M059J (cell line): ENCODE measurements at places on chromosomes 1 and 21. TPM values are rescaled to one million over a fixed set of nuclear protein-coding genes. Genes with fewer than 3 reads are reported as not detected.

- DNase-seq, result no peak
These were observed 50.1 kb upstream of the RHOU start for GRCh38 chr1:228685081-228685660.

- no peak for DNase-seq
These were observed 40.1 kb downstream of the ZNF281 start for GRCh38 chr1:200369706-200370105.

GRCh38 chr1:6868660-6869380 lies 83.6 kb downstream of the CAMTA1 start:
- peak; percentile 72 for DNase-seq

GRCh38 chr1:43731867-43732531 lies 24.7 kb downstream of the ST3GAL3 start:
- no peak for DNase-seq

- peak; percentile 50 for DNase-seq
These were observed 703 bp downstream of the PUM1 start for GRCh38 chr1:31064718-31065309.

GRCh38 chr1:194225821-194226220 lies 1039.4 kb upstream of the B3GALT2 start:
- DNase-seq, result no peak

- DNase-seq, result no peak
These were observed 31.1 kb upstream of the PEX10 start for GRCh38 chr1:2443277-2444137.

DNA sequence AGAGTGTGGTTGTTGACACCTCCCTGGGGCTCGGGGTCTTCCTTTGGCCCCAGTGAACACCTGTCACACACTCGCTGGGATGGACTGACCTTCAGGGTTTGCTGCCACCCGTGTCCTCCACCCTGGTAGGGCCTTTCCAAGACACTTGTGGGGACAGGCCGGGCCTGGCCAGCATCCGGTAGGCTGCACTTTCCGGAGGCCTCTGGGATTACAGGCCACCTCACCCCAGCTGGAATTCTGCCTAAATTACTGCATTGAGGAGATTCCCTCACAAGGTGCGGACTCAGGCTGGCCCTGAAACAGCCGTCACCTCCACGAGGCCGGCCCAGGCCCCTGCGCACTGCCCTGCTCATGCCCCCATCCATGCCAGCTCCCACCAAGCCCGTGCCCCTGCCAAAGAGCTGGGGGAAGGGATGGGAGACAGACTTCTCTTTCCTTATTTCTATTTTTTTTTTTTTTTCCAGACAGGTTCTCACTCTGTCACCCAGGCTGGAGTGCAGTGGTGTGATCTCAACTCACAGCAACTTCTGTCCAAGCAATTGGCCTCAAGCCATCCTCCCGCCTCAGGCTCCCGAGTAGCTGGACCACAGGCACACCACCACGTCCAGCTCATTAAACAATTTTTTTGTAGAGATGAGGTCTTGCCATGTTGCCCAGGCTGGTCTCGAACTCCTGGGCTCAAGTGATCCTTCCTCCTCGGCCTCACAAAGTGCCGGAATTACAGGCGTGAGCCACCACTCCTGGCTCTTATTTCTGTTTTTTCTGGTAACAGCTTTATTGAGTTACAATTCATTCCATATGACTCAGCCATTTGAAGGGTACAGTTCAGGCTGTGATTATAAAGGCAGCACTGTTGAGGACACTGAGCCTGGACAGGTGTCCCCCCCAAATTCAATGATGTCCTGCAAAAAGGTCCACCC lies 11.3 kb downstream of the CSTB start:
- DNase-seq, result peak; percentile 81

- DNase-seq, result no peak
These were observed 26.1 kb downstream of the MAN1C1 start for GRCh38 chr1:25642574-25643108.

DNA sequence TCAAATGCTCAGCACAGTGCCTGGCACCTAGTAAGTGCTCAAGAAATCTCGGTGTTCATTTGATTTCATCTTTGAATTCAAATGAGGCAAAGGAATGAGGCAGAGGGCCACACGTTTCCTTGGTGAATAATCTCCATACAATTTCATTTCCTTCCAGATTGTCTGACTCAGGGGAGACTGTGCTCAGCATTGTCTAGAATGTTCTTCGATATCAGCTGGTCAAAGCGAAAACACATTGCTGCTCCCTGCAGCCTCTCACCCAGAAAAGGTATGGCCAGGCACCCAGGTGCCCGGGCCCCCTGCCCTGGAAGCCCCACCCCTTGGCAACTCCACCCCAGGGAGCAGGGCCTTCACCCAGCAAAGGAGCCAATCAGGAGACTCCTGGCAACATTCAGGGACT lies 55.8 kb downstream of the FBXO2 start:
- DNase-seq, result no peak

DNA sequence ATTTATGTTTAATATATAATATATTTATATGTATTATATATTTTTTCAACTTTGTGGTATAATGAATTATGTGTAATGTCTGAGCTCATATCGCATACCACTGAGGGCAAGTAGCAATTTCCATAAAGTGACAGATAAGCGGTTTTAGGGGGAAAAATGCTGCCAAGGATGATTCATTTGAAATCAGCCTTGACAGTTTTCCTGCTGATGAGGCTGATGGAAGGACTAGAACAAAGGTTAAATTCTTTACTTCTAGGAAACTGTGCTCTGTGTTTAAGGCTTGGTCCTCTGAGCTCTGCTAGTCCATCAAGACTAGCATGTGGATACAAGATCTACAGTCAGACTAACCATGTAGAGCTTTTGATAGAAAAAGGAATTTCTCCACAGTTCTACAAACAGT lies 19.3 kb upstream of the DDAH1 start:
- DNase-seq, result peak; percentile 78

- no peak for DNase-seq
These were observed 1279.9 kb upstream of the TMPRSS15 start for GRCh38 chr21:19683492-19683891.

DNA sequence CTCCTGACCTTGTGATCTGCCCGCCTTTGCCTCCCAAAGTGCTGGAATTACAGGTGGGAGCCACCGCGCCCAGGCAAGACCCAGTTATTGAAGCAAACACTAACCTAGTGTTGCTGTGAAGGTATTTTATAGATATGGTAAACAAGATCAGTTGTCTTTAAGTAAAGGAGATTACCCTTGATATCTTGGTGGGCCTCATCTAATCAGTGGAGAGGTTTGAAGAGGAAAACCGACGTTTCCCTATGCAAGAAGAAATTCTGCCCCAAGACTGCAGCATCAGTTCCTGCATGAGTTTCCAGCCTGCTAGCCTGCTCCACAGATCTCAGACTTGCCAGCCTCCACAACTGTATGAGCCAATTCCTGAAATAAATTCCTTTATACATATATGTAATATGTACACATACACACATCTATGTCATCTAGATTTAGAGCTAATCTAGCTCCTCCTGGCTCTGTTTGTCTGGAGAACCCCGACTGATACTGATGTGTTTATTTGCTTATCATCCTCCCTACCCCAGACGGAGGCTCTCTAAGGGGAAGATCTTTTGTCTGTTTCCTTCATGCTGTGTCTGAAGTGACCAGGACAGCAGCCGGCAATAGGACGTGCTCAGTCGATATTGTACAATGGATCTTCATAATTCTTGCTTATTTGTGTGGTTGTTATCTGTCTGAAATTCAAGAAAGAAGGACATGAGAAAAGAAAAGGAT lies 90.9 kb downstream of the IER5 start:
- no peak for DNase-seq

DNA sequence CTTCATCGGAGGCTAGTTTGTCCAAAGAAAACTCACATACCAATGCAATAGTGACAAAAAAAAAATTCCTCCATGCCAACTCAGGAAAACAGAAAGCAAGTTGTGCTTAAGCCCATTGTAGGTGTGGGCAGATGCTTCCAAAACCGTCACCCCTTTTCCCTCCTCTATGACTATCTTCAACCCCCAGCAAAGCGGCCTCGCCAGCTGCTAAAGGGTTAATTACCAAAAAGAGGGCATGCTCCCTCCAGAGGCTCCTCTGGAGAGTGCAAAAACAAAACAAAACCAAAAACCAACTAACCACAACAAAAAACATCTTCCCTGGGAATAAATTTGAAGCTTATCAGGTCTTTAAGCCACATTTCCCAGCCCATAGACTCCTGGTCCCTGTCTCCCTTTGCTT lies 1.2 kb downstream of the LMOD1 start:
- no peak for DNase-seq

GRCh38 chr21:46264046-46264689 lies 21.2 kb downstream of the MCM3AP start:
- DNase-seq, result no peak

DNA sequence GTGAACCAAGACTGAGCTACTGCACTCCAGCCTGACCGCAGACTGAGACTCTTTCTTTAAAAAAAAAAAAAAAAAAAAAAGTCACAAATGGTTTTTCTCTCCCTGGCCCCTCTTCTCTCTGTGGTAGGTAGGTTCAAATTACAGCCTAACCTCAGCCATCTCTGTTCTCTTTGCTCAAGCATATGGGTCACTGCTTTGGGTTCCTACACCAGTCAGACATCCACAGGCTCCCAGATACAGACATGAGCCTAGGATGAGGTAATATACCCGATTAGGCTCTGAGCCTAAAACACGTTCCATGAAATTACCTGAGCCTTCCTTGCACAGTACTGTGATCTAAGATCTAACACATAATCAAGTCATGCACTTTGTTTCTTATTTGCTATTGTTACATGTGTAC lies 90.5 kb upstream of the JAK1 start:
- no peak for DNase-seq

The TTLL10 gene
- not detected in 2 replicates for total RNA-seq

The LDLRAD1 gene
- total RNA-seq, result not detected in 2 replicates

The PDZK1IP1 gene
- 0.49 and 0.81 TPM in 2 replicates for total RNA-seq

The IVL gene
- not detected in 2 replicates for total RNA-seq

The CYP4A11 gene
- not detected in 2 replicates for total RNA-seq
